ENCODE measurements at places on chromosomes 11 and 22.

GRCh38 chr11:119849872-119850271 lies 120.9 kb upstream of the NECTIN1 start:
- no peak for DNase-seq

GRCh38 chr11:70867281-70868047 lies 384.9 kb downstream of the SHANK2 start:
- DNase-seq: no peak

DNA sequence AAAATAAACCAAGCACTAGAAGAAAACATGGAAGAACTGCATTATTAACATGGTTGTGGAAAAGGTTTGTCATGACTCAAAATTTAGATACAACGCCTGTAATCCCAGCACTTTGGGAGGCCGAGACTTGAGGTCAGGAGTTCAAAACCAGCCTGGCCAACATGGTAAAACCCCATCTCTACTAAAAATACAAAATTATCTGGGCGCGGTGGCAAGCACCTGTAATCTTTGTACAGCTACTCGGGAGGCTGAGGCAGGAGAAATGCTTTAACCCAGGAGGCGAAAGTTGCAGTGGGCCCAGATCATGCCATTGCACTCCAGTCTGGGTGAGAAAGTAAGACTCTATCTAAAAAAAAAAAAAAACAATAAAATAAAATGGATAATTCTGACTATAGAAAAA lies 23.7 kb downstream of the GNB1L start:
- DNase-seq: peak; percentile 6

DNA sequence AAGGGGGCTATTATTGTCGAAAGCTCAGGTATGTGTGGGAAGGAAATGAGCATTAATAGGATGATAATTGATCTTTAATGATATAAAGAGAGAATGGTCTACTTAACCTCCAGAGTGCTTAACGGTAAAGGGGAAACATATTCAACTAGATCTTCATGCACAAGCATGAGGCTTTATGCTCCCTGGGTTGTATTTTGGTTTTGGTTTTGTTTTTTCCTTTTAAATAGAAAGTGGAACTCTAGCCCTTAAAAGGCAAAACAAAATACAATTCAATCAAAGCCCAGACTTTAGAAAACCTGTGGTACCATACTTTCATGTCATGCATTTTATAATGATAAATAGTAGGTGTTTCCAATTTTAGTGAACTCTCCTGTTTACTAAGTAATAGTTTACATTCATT lies 622.7 kb downstream of the METTL15 start:
- DNase-seq: no peak

GRCh38 chr22:31284281-31285155 lies 7.8 kb downstream of the PIK3IP1 start:
- no peak for DNase-seq

- DNase-seq: no peak
These were observed 136.5 kb downstream of the WNT7B start for GRCh38 chr22:45840483-45840882.

DNA sequence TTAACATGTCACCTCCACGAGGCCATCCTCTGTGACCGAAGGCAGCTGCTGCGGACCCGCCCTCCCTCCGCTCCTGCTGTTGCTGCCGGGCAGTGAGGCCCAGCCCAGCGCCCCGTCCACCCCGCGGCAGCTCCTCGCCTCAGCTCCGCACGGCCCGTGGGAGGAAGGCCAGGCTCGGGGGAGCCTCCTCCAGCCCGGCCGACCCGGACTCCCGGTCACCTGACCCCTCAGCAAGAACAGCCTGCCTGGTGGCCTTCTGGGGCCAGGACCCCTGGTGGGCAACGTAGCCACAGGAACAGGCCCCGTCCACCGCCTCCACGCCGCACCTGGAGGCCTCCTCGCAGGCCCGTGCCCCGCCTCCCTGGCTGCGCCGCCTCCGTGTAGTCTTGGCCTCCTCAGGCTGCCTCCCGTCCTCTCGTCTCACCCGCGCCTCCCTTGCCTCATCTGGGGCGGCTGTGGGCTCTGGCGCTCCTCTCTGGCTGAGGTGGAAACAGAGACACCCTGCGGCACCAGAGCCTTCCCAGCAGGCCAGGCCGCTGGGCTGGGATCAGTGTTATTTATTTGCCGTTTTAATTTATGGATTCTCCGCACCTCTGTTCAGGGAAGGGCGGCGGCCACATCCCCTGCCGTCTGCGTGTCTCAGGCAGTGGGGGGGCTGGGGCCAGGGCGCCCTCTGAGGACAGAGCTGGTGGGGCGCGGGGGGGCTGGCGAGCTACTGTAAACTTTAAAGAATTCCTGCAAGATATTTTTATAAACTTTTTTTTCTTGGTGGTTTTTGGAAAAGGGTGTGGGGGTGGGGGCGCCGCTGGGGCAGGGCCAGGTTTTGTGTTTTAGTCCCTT lies 25.4 kb downstream of the MOB2 start:
- peak; percentile 30 for DNase-seq

GRCh38 chr11:6357222-6357621 lies 33.1 kb upstream of the SMPD1 start:
- peak; percentile 27 for DNase-seq

GRCh38 chr11:122146475-122146874 lies 30.5 kb upstream of the BLID start:
- no peak for DNase-seq

DNA sequence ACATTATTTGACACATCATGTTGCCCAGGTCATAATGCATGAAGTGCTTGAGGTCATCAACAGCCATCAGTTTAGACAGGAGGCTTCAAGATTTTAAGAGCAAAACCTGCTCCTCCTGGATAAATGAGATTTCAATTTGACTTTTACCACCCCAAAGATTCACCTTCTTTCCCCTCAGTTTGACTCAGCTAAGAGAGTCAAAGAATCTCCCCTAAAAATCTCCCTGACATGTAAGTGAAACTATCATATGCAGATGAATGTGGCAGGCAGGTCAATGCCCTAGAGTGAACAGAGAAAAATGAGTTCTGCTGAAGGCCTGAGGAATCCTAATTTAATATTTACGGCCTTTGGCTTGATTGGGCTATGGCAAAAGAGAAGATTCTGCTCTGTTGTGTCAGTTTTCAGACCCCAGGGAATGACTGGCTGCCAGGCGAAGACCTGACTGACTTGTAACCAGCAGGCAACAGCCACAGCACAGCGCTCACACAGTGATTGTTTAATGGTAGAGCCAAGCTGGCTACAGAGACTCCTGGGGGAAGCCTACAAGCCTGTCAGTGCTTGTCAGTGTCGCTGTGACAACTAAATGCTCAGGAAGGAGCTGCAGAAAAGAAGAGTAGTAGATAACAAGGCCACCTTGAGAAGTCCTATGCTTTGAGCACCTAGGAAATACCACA lies 491.2 kb upstream of the LRRC4C start:
- no peak for DNase-seq

DNA sequence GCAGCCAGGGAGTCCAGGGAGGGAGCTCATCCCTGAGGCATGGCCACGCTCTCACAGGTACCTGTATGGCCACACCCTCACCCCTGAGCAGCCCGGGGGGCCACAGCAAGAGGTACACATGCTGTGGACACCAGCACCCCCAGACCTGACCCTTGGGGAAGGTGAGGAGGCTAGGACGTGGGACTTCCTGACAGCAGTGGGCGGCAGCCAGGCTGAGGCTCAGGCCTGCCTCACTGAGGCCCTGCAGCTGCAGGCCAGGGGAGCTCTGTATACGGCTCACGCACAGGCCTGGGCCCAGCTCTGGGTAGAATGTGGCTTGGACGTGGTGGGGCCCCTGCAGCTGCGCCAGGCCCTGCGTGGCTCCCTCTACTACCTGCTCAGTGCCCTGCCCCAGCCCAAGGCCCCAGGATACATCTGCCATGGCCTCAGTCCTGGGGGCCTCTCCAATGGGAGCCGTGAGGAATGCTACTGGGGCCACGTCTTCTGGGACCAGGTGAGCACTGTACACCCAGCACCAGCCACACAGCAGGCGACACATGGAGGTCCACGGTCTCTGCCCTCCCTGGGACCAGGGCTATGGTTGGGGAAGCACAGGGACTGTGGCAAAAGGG lies 1.8 kb downstream of the PGGHG start:
- DNase-seq: no peak

DNA sequence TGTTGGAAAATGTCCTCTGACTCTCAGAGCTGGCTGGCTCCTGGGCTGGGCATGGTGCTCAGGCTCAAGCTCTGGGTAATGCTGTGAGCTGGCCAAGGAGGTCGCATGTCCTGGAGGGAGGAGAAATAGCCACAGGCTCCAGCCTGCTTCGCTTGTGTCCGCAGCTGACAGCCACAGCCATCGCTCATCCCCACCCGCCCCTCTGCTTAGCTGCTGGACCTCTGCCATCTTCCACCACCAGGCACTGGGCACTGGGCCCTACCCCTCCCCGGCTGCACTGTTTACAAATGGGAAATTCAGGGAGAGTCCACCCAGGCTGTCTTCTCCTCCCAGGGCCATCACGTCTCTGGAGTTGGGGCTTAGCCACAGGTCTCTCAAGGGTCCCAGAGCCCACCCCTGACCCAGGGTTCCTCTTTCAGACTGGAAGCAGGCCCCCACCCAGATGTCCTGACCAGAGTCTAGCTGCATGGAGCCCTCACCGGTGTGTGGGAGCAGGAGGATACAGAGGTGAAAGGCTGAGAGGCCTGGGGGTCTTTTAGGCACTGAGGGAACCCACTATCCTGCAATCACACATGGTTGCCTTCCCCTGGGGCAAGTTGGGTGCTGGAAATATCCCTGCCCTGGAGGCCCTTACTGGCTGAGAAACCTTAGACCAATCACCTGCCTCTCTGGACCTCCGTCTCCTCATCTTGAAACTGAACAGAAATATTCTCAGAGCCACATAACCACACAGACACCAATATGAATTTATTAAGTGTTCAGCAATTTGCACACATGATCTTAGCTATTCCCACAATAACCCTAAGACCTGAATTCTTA lies 62.7 kb downstream of the CD82 start:
- DNase-seq: peak; percentile 60

DNA sequence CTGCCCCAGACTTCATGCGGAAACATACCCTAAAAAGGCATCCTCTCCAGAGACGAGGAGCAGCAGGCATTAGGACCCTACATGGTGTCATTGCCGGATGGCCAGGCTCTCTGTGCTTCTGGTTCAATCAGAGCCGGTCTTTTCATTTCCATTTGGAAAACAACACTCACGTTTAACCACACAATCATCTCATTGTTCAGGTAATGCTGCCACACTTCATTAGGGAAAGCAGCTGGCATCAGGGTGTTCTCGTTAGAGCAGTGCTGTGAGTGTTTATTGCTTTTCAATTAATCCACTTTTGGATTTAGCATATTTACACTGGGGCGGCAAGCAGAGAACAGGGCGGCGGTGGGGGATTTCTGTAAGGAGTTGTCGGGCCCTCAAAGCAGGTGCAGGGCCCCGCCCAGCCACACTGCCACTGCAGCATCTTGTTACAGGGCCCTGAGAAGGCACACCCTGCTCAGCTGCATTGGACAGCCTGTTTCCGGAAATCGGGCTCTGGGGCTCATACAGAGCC lies 338.6 kb downstream of the SHANK2 start:
- DNase-seq: peak; percentile 69

DNA sequence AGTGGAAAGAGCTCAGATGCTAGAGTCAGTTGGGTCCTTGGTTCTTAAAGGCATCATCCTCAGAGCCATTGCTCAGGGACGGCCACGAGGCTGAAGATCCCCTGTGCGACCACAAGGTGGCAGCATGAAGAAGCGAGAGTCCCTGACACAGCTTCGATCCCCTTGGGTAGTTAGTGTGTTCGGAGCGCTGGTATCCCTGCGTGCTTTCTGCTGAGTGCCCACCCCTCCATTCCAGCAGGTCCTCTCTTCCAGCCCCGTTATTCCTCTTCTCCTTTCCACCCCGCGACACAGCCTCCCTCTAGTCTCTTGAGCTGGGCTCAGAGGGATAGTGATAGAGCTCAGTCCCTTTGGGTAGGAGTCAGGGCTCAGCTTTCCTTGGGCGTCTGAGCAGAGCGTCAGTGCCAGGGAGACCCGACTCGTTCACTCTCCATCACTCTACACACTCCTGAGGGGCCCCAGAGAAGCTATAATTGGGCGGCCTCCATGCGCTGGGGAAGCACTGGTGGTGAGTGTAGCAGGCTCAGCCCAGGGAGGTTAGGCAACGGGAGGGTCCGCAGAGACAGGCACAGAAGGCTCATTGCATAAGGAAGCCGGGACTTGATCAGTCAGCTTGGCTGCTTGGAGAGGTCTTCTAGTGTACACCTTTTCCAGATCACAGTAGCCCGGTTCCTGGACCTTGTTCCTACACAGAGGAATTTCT lies at the start of gene OR51D1:
OR51D1 (plus strand) TSS at position 516 of the 700 bp plus-strand sequence. CDS start 2,314 bp downstream, outside the sequence.
- peak; percentile 65 for DNase-seq

GRCh38 chr11:115159207-115159606 lies 345.0 kb downstream of the CADM1 start:
- DNase-seq: no peak

DNA sequence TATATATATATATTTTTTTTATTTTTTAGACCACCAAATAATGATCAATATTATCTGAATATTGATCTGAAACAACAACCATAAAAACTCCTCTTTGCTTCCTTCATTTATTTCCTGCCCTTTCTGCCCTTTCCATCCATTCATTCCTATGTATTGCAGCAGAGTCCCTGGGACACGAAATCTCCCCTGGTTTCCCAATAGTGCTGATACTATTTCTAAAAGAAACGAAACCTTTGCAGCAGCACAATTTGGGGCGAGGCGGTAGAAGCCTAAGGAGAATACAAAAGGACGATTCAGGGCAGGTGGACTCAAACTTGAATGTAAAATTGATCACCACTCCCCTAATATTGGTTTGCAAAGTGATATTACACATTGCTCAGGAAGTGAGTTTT lies 16.9 kb upstream of the AMOTL1 start:
- DNase-seq: no peak

- no peak for DNase-seq
These were observed 10.8 kb upstream of the RASSF10 start for GRCh38 chr11:12998336-12998735.

- DNase-seq: no peak
These were observed 7.8 kb upstream of the DDI1 start for GRCh38 chr11:104028476-104029263.

DNA sequence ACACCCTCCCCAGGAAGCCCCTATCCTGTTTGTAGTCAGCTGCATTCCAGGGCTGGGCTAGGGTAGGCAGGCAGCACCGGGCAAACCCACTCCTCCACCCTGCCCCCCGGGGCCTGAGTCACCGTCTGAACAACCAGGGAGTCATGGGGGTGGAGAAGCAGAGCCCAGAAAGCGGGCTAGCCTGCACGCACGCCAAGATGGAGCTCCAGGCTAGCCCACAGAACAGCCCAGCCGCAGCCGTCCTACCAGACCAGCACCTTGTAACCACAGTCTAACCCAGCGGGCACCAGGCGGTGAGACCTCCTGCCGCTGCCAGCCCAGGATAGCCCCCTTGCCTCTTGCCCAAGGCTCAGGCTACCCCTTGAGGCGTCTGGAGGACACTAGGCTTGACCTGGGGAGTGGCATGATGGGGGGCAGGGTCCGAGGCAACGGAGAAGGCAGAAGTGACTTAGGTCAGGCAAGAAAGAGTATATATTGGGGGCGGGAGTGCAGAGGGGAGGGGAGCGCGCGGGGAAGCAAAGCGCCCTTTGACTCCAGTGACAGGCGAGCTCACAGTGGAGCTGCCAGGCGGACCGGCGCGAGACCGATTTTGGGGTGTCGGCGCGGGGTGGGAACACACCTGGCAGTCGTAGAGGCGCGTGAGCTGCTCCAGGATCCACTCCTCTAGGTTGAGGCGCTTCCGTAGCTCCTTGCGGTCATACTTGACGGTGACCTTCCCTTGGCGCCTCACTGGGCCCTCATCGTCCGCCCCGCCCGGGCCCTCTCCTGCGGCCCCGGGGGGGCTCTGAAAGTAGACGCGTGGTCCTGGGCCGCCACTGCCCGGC lies 734 bp downstream of the PPP1R14B start:
- DNase-seq: peak; percentile 77
